ENCODE measurements at places on chromosomes 5 and 9.

- no peak for DNase-seq
Measured at GRCh38 chr5:28558196-28558595, 1519.8 kb upstream of the CDH9 start.

DNA sequence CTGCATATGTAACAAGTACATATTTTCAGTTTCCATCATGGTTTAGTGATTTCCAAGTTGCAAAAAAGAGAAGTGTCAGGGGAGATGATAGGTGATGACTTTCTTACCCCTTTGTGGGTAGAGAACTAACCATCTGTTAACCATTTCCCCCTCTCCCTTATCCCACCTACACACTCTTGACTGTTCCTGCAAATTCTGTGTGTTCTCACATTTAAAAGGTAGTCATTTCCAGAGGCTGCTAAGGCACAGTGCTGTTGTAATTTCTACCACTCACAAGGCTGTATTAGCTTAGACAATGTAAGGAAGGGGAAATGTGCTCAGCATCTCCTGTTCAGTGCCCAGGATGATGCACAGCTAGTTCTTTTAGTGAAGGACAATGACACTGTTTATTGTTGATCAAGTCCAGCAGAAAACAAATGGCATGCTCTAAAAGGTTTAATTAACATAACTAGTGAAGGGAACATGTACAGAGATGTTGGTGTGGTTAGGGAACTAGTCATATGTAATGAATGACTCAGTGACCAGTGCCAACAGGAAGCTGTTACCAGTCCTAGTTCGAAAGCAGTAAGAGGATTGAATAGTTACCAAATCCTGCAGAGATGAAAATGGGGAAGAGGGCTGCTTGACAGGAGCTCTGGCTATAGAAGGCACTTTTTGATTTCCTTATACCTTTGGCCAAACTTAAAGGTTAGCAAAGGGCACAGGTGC, 165.1 kb downstream of the PLK2 start:
- no peak for DNase-seq

DNA sequence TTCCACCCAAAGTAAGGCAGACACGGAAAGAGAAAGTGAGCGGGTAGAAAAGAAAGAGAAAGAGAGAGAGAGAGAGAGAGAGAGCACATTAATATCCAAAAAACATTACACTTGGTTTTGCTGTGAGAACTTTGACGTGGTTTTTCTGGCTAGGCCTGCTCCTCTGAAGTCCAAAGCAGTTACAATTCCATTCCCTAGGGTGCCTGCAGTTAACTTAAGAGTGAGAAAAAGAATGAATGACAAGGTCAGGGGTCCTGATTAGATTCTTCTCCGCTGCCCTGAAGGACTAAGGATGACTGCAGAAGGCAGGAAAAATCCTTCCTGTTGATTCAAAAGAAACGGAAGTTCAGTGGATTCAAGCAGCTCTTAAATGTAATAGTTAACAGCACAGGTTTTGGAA, 589.8 kb downstream of the PRELID2 start:
- no peak for DNase-seq

- no peak for DNase-seq
Measured at GRCh38 chr5:154898210-154898609, 39.8 kb downstream of the CNOT8 start.

DNA sequence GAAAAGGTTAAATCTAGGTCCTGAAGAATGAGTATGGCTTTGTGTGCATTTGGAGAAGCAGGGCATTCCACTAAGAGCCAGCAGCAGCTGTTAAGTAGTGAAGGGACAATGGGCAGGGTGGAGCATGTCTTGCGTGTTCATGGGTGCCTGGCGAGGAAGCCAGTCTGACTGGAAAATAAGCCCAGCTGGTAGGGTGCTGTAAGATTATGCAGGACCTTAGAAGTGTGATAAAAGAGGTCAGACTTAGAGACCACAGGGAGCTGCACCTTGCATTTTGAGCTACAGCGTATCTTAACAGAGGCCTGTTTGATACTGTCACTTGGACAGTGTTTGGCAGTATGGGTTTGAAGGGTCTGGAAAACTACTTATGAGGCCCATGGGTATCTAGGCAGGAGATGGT, 131.7 kb upstream of the ELL2 start:
- no peak for DNase-seq

- no peak for DNase-seq
Measured at GRCh38 chr9:131817073-131817472, 77.2 kb upstream of the RAPGEF1 start.

GRCh38 chr5:21688655-21689054, 1164.5 kb downstream of the CDH12 start:
- DNase-seq = no peak

Measured in T-cell (primary cell).